ENCODE measurements at places on chromosomes 4 and X.
A peak's percentile ranks its signal among the peaks of the same experiment; 100 is the strongest.

DNA sequence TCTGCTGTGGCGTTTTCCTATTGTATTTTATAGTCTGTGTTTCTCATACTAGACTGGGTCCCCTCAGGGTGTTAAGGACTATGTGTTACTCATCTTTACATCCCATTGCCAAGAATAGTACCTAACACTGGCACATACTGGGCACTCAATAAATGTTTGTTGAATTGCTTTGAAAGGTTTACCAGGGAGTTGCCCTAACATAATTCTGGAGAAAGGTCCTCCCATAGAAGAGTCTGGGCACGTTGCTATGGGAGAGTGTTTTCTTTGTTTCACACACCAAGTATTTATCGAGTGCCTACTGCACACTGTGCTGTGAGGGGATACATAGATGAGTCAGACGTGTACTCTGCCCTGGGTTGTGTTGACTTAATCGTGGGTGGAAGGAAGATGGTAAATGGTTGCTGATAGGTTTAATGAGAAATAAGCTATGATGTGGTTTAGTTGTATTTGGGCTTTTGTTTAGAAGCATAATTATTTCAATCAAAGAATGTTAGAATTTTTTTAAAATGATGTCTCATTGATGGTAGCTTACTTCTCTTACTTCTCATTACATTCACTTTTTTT is 42.9 kb downstream of the AFF1 start:
- DNase-seq = peak; percentile 80

DNA sequence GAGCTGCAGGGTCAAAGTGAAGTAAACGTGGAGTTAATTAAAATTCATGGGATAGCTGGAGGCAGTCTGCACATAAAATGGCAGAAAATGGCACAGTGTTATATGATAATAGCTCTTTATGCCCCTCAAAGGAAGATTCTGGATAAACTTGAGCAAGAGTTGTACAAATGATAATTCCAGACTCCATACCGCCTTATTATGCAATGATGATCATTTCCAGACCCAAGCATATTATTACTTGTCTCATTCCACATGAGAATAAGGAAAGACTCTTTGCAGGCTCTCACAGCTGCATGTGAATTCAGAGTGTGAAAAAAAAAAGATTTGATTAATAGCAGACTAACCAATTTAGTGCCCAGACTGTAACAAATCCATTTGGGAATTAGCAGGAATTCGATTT is 105.4 kb downstream of the STK32B start:
- DNase-seq = no peak

- no peak for DNase-seq
These were observed 8.5 kb downstream of the RAPGEF2 start for GRCh38 chr4:159111416-159111815.

DNA sequence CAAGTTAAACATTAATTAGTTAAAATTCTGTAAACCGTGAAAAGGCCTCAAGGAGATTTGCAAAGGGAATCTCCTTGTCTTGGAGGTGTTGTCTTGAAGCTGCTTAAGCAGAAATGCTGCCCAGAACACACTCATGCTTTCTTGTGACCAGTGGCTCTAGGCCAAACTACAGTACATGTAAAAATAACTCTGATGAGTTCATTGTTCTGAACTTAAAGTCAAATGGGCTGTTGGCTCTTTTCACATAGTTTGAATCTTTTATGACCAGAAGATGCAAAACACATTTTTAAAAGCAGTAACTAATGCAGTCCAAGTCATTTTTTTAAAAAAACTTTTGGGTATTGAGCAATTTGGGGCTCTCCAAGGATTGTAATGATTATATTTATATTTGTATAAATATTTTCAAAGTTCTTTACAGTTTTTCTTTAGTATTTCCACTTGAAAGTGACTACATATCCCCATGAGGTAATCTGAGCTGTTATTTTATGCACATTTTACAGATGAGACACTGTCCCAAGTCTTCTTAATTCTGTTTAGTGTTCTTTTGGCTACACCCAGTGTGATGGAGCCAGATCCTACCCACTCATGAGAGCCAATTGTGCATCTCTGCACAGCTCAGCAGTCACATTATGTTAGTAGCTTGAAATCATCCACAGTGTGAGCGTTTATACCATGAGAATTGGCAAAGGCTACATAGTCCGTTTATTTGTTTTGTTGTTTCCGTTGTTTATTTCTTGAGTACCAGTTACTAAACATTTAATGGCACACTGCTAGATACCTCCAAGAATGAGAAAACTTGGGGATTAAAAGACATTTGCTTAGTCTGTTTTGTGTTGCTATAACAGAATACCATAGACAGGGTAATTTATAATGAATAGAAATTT is 112.8 kb upstream of the ATXN3L start:
- DNase-seq = peak; percentile 86

- DNase-seq = no peak
These were observed 83.8 kb upstream of the LCORL start for GRCh38 chr4:18105030-18106011.

DNA sequence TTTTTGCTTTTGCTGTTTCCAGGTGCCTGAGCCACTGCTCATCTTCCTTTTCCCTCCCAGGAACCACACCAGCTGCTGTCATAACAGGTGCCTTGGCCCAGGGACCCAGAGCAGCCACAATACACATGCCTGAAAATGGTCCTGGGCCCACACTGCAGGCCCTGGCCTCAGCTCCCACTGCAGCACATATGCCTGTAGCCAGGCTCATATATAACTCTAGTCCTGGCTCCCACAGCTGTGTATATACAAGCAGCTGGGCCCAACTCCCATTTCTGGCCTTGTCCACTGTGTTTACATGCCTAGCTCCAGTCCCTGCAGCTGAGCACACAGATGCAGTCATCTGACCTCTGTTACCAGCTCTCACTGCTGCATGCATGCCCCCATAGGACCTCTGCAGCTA is 930.5 kb downstream of the ADGRL3 start:
- DNase-seq = no peak

DNA sequence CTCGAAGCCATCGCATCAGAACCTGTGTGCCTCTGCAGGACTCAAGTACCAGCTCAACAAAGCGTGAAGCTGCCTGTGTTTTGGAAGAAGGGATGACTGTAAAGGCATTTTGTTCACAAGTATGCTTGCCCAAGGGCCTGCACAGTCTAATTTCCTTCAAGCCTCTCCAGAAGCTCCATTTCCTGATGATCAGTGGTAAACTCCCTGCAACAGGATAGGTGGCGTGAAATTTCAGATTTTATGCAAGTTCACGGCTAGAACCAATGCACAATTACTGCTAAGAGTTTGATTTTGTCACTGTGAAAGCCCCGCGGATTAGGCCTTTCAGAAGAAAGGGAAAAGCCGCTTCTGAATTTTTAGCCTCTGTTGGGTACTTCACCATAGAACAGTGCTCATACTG is 89.2 kb upstream of the TAPT1 start:
- DNase-seq = no peak

DNA sequence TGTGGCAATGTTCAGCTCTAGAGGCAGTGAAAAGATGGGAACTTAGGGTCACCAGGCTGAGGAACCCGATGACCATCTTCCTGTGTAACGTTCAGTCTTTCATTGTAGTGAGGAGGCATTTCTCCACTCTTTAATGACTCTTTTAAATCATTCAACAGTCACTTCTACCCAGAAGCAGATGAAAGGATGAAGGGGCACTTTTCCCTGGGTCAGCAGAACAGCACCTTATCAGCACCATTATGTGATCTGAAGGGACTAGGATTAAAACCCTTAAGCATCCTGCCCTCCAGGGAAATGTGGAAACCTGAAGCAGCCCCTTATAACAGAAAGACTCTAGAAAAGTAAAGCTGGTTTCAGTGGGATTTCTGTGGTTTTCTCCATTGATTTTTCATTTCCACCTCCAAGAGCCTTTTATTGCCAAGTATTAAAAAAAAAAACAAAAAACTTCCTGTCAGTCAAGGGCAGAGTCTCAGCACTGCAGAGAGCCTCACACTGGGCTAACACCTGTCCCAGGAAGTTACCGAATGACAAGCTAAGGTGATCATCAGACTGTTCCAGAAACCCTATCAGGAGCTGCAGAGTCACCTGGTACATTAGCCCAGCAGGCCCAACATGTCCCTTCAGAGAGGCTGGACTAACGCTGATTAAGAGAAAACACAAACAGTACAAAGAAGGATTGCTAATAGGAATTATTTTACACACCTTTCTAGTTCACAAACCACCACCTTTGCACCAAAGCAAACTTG is 185.9 kb downstream of the SHROOM3 start:
- no peak for DNase-seq

GRCh38 chrX:150844016-150844415 is 54.5 kb downstream of the CD99L2 start:
- DNase-seq = no peak

DNA sequence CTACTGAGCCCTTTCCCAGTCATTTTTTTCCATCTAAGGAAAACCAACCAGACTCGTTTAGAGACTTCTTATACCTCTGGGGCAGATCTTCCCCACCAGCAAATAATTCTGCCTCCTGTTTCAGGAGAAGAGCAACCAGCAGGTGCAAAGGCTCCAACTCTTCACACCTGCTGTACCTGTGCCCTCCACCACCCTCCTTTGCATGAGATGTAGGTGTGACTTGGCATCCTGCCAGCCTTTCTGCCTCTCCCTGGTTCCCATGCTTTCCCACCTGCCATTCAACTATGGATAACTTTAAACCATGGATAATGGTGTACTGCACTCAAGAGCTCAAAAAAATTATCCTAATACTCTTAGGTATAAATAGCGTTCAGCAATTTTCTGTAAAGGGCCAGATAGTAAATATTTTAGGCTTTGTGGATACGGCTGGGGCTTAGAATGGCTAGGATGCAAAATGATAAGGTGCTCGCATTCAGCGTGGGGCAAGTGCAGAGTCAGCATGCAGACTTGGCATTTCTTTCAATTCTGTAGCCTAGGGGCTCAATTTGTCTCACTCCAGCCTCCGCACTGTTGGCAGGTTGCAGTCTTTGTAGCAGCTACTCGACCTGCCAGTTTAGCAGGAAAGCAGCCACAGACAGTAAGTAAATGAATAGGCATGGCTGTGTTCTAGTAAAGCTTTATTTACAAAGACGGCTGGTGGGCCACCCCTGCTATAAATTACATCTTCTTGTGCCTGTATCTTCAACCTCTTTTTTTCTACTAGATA is 79.8 kb downstream of the HCCS start:
- DNase-seq = no peak

DNA sequence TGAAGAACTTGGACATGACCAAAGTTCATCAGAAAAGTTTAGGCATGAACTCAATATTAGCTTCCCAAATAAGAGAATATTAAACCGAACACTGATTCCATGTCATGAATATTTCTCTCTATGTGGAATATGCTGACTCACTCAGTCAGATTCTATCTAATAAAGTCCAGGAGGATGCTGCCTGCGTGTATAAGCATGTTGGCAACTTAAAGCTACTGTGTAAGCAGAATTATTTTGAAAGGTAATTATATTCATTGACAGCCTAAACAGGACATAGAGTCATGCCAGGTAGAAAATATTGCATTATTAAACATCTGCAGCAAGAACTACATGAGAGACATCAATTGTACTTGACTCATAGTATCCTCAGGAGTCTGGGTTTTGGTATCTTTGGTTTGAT is 367.9 kb upstream of the SPOCK3 start:
- DNase-seq = no peak

DNA sequence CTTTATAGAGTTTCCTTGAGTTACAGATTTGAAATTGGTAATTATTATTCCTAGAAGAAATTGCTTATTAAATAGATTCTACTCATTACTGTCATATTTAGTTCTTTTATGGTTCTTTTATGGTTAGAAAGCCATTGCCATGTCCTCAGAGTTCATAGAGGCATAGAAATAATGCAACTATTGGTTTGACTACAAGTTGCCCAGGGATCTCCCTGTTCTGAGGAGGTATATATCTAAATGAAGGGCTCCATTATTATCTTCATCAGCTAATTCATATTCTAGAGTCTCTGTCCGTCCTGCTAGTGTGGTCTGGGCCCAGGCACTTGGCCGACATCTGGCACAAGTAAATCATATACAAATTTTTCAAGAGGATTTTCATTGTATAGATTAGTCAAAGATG is 535.7 kb downstream of the PPP4R3C start:
- no peak for DNase-seq

- peak; percentile 30 for DNase-seq
These were observed 81.7 kb downstream of the ZC4H2 start for GRCh38 chrX:64894454-64895038.

- peak; percentile 10 for DNase-seq
These were observed 18.1 kb upstream of the ZXDB start for GRCh38 chrX:57573754-57574153.

- DNase-seq = no peak
These were observed 67.8 kb downstream of the NBDY start for GRCh38 chrX:56796641-56797395.

DNA sequence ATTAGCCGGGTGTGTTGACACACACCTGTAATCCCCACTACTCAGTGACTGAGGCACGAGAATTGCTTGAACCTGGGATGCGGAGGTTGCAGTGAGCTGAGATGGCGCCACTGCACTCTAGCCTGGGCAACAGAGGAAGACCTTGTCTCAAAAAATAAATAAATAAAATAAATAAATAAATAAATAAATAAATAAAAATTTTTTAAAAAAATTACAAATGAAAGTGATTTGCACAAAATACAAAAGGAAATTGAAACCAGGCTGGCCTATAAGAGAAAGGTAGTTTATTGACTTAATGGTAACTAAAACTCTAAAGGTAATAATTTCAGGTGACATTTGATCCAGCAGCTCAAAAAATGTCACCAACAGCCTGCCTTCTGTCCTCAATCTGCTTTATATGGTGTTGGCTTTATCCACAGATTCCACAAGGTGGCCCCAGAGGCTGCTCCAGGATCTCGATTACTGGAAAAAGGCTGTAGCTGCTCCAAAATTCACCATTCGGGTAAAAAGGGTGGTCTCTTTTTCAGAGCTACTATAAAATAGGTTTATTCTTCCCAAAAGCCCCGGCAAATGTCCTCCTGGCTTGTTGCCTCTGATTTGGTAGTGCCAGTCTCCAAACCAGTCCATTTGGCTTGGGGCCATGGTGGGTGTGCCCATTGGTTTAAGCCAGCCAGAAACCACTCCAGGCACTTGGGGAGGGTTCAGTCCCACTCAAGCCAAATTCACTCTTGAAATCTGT is 61.4 kb upstream of the TRIM2 start:
- DNase-seq = peak; percentile 71

- peak; percentile 92 for DNase-seq
These were observed 143.1 kb downstream of the ARSF start for GRCh38 chrX:3184176-3184930.

GRCh38 chr4:143399113-143399949 is 62.7 kb downstream of the GAB1 start:
- peak; percentile 31 for DNase-seq

DNA sequence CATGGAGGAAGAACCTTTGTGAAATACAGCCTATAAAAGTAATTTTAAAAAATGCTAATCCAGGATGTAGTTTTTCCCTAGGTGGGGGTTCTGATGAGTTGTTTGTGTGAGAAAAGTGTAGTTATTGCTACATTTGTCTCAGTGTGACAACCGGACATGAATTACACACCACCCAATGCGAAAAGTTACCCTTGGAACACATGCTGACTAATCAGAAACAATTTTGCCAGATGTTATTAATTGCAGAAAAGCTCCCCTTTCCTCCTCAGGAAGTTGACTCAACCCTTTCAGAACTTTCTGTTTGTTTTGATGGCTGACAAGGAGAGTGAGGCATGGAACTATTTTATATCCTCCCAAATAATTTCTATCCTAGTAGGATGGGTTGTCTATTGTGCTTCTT is 38.1 kb upstream of the EDA2R start:
- peak; percentile 66 for DNase-seq
